GM23338 (cell line): ENCODE measurements at places on chromosomes 3 and 15.

DNA sequence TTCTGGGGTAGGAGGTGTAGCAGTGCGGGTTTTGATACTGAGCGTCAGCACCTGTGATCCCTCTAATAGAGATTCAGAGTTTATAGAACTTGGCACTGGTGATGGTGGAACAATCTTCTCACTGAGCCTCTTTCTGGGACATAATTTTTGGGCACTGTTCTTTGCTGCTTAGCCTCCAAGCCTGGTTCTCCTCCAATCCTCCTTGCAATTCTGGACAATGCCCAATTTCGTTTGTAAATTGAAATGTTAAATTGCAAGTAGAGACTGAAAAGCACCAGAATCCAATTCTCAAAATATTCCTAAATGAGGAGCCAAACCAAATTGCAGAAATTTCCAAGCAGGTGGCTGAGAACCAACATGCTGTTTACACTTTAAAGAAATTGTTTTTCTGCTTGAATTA lies 149.8 kb upstream of the ABI3BP start:
- no peak for DNase-seq

DNA sequence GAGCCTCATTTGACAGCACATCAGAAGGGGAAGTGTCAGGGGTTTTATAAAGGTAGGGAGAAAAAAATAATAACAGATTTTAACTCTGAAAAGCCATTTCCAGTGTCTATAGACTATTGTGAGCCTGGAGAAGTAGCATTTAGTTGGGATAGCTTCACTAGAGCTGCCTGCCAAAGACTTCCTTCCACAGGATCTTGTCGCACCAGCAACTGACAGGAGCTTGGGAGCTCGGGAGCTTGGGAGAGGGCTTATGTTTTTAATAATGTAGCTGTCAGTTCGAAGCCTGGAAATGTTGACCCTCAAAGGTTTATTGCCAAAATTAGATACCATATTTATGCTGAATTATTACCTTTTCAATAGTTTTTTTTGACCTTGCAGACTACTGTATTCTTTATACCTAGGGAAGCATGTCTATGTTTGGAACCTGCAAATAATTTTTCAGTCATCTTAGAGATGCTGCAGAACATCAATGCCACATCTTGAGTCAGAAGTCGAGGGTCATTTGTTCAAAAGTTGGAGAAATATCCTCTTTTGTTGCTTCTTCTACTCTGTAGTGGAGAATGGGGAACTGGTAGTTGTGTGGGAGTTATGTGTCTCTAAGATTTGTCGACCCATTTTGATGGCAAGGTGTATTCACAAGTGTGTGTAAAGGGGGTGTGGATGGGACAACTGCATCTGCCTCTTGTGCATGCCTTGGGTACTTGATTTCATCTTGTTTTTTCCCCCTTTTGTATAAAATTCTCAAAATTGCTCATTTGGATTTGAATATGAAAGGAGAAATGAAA lies 41.7 kb downstream of the ARPP21 start:
- no peak for DNase-seq

GRCh38 chr3:138060792-138061191 lies 50.8 kb downstream of the CLDN18 start:
- no peak for DNase-seq

DNA sequence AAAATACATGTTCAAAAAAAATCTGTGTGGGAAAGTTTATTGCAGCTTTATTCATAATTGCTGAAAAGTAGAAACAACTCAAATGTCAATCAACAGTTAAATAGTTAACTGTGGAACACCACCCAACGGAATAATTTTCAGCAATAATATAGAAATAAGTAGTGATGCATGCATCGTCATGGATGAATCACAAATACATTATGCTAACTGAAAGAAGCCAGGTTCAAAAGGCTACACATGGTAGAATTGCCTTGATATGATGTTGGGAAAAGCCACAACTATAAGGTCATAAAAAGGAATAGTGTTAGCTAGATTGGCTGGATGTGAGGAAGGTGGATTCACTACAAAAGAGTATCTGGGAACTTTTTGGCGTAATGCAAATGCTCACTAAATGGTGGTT lies 82.0 kb downstream of the GMNC start:
- no peak for DNase-seq

GRCh38 chr3:187360596-187360995 lies 7.6 kb upstream of the RTP4 start:
- DNase-seq = no peak

- peak; percentile 72 for DNase-seq
Measured at GRCh38 chr15:37045859-37046740, 54.2 kb downstream of the MEIS2 start.

GRCh38 chr15:92848852-92849598 lies 51.1 kb upstream of the CHD2 start:
- no peak for DNase-seq
